Cerebellar cortex (tissue), 1 donor: ENCODE measurements at places on chromosomes 3 and 15.

GRCh38 chr15:60695713-60696522 is 217.0 kb upstream of the ICE2 start:
- DNase-seq, result no peak

GRCh38 chr3:168820810-168821415 is 725.2 kb upstream of the GOLIM4 start:
- no peak for DNase-seq

- no peak for DNase-seq
Measured at GRCh38 chr3:122103821-122104514, 48.8 kb downstream of the CD86 start.

DNA sequence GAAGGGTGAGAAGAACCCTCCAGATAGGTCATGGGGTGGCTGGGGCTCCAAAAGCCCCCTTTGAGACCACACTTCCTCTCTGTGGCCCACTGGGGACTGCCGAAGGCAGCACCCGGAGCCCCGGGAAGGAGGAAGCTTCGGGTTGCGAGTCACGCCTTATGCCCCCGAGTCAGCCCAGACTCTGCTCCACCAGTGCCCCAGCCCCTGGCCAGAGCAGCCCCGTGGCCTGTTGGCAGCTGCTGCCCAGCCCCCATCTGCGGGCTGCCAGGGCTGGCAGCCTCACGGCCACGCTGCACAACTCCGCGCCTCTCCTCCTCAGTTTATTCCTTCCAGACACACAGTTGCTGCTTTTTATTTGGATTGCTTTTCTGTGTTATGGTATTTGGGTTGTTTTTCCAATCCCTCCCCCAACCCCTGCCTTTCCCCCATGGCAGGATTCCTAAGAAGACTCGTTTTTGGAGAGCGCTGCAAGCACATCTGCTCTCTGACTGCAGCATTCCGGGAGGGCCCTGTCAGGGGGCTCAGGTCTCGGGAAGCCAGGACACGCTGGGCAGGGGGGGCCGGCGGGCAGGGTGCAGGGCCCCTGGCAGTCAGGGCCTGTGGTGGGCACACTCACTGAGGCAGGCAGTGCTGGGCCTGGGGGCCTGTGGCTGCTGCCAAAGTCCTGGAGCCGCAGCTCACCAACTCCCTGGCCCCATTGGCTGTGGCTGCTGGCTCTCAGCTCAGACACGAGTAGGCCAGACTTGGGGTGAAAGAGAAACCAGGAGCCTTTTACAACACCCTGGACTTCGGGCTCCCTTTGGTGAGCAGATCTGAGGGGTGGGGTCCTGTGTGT is 20.2 kb downstream of the MAGEF1 start:
- no peak for DNase-seq

GRCh38 chr3:16033889-16034687 is 140.4 kb upstream of the GALNT15 start:
- DNase-seq, result no peak

GRCh38 chr3:179819379-179819778 is 166.5 kb downstream of the USP13 start:
- DNase-seq, result no peak

DNA sequence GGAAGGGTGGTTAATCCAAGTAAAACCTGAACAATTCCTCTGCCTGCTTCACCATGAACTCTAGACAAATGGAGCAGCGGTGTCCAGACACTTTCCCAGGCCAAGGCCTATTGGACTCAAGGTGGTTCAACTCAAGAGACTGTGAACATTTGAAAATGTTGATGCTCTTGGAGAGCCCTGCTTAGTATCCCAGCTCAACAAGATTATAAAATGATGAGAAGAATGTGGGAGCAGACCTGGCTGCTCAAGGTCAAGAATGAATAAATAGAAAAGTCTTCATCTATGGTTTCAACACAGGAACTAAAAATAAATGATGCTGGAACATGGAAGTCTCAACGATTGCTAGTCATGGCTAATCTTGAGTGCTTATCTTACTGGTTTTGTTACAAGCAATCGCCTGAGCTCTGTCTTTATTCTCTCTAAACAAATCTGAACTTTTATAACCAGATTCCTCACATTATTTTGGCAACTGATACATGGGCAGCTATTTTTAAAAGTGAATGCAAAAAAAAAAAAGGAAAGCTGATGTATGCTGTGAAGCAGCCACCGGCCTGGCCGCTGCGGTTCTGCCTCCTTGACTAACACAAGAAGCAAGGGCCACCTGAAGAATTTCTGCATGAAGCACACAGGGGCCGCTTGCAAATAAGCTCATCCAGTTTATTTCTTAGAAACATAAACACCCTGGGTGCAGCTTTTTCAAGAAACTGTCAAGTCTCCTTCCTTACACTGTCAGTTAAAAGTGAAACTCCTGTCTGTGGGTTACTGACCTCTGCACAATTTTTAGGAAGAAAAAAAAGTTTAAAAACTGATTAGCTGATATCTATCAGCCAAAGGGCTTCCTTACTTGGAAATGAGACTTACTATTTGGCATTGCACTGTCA is 120.1 kb upstream of the ARHGEF3 start:
- no peak for DNase-seq

- DNase-seq, result no peak
Measured at GRCh38 chr3:23519314-23520208, 286.2 kb upstream of the UBE2E1 start.

DNA sequence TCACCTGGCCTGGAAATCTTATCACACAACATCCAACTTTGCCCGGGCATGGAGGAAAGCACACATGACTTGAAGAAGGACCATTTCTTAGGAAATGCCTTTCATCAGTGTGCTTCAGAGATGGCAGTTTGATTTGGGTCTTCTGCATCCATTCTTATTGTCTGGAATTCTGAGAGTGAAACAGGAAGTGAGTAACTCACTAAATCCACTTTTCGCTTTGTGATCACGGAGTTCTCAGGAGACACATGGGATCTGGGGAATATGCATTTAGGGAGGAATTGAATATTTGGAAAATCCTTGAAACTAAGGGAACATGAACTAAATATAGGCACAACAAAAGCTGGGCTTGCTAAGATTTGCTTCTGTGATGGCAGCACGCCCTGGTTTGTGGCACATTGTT is 212.5 kb upstream of the FEZF2 start:
- DNase-seq, result no peak

DNA sequence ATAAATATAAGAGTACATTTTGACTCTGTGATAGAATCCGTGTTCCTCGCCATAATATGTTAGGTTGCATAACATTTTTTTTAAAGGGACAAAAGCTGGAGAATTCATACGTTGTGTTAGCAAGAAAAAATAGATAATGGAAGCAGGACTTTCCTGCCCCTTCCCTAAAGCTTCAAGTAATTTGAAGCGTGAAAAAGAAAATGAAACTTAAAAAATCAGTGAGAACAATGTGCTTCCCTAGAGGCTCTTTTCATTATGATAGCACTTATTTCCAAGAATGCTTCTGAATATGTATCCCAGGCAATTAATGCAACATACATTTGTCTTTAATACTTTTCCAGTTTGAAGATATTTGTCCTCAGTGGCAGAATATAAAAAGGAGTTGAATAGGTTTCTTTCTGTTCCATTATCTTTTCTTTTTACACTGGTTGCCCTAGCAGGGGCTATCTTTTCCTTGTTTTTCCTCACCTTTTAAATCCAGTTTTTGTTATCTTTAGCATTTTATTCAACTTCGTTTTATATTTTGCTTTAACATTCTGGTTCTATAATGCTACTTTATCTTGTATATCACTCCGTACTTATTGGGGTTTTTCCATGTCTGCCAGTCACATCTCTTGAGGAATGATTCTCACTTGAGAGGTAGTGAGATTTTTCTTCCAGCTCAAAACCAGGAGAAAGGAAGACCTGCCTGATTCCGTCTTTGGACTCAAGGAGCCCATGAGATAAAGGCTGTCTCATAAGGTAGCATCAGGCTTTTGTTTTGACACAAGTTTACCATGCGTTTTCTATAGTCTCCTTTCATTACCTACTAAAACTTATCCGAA is 113.8 kb downstream of the MBNL1 start:
- no peak for DNase-seq

DNA sequence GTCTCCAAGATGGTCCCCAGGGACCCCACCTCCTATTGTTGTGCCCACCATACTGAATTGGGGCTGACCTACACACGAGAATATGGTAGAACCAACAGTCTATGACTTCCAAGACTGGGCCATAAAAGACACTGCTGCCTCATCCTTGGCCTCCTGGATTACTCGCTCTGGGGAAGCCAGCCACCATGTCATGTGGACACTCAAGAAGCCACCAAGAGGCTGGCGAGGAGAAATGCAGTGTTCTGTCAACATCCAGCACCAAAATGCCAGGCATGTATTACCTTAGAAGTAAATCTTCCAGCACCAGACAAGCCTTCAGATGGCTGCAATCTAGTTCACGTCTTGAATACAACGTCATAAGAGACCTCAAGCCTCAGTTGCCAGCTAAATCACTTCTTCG is 17.1 kb upstream of the TPM1 start:
- DNase-seq, result no peak

- no peak for DNase-seq
Measured at GRCh38 chr3:50251220-50251619, 15.2 kb downstream of the GNAI2 start.

DNA sequence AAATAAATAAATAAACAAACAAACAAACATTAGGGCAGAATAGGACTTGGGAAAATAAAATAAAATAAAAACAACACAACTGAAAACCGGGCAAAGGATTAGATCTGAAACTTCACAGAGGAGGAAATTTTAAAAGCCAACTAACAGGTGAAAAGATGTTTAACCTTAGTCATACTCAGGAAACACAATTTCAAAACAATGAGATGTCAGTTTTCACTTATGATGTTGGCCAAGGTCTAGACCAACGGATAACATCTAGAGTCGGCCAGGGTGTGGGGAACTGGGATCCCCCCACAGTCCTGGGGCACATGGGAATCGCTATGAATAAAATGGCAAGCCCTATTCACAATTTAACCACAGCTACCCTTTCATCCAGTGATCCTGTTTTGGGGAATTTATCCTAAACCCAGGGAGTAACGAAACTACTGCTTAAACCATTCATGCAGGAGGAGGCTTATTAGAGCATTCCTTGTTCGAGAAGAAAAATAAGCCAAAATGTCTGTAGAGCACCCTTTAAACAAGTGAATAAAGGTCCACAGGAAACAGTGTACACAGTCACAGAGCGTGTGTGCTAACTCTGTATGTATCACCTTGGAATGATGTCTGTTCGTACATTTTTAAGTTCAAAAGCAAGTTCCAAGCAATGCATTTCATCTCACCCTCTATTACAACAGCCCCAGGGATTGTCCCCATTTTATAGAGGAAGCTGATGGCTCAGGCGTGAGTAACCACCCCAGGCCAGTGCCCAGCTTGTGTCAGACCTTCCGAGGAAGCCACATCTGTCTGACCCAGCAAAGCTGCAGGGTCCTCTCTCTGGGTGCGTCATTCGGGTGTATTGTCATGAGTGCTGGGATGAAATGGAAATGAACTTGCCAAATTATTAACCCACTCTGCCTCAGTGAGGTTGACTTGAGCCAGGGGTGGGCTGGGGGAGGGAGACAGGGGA is 6.3 kb upstream of the ANPEP start:
- DNase-seq, result no peak

GRCh38 chr15:51879555-51879954 is 50.1 kb downstream of the TMOD3 start:
- DNase-seq, result no peak

GRCh38 chr15:40042791-40043320 is 3.9 kb upstream of the SRP14 start:
- no peak for DNase-seq

DNA sequence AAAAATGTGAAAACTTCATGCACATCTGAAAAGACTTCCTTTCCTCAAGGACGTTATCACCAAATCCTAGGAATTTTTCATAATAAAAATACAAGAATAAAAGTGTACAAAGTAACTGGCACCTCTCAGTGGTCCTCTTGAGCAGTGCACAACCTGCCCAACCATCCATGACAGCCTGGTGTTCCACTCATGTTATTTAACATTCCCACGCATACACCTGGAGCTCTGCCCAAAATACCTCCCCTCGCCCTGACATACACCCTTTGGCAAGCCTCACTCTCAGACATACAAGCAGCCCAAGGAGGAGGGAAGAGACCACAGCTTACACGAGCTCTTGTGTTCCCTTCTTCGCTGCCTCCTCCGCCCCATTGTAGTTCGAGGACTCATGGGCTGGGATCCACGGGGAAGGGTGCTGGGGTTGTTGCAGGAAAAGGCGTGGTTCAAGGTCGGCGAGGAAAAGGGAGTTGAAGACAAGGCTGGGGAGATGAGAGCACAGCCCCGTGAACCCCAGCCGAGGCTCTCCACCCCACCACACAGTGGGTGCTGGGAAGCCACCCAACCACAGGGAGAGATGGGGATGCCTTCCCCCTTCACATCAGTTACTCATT is 23.3 kb downstream of the GRIP2 start:
- no peak for DNase-seq

- DNase-seq, result no peak
Measured at GRCh38 chr3:108461661-108462111, 48.7 kb downstream of the MYH15 start.

DNA sequence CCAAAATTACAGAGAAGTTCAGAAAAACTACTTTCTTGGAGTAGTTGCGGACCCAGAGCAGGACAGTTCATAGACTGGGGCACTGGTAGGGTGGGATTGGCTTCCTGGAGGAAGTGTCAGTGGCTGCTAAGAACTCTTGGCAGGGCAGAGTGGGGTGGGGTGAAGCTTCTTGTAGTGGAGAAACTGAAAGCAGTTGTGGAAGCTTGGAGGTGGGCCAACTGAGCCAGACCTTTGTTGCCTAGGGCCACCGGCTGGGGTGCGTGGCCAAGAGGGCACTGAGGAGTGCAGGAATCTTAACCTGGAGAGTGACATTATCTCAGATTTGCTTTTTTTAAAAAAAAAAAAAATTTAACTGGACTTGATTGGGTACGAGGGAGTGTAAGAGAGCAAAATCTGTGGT is 3.1 kb downstream of the KAT2B start:
- DNase-seq, result no peak

DNA sequence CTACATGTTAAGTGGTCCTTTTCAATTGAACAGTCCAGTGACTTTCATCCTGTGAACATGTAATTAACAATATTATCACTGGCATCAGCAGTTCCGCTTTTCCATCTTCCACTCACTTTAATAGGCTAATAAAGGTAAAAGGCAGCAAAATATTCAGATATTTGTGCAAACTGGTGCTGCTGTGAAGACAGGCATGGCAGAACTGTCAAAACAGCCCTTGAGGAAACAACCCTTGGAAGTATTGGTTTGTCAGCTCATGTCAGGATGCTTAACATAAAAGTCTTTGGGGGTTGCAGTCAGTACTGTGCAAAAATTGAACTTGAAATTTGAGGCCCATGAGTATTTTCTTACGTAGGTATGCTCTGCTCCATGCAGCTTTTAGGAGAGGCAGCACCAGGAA is 72.0 kb upstream of the CMTM7 start:
- DNase-seq, result no peak

- DNase-seq, result no peak
Measured at GRCh38 chr3:72606005-72606800, 242.0 kb downstream of the SHQ1 start.

- no peak for DNase-seq
Measured at GRCh38 chr15:84681831-84682230, 23.8 kb upstream of the NMB start.

GRCh38 chr15:74240002-74240568 is 4.0 kb downstream of the CCDC33 start:
- DNase-seq, result peak; percentile 31

DNA sequence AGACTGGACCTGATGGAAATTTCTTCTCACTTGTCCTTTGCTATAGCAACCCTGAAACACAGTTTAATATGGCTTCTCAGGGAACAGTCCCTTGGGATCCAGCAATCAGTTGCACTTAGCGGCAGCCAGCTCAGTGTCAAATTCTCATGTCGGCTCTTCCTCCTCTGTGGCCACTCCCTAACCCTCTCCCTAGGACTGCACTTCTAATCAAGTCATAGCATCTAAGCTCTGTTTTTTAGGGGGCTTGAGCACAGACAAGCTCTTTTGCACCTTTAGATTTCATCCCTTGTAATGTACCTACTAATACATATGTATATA is 250.5 kb upstream of the TLE3 start:
- no peak for DNase-seq
